ENCODE measurements at places on chromosomes 11 and 22.
A peak's percentile ranks its signal among the peaks of the same experiment; 100 is the strongest.

DNA sequence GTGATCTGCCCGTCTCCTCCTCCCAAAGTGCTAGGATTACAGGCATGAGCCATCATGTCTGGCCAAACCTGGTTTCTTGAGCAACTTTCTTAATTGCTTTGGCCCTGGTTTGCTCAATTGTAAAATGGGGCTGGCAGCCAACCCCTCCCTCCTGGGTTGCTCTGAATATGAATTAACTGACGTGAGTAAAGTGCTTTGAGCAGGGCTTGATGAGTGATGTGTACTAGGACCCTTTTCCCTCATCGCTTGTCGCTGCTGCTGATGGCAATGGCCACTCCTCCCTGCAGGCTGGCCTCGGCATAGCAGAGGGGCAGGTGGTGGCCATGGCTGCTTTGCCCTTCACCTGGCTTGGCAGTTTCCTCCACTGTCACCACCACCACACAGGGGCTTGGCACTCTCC, 41.5 kb downstream of the RNF141 start:
- DNase-seq, result no peak

GRCh38 chr11:65489035-65489705, 9.7 kb upstream of the MALAT1 start:
- DNase-seq, result no peak

- DNase-seq, result no peak
Measured at GRCh38 chr22:48874956-48875355, 952.7 kb downstream of the BRD1 start.

DNA sequence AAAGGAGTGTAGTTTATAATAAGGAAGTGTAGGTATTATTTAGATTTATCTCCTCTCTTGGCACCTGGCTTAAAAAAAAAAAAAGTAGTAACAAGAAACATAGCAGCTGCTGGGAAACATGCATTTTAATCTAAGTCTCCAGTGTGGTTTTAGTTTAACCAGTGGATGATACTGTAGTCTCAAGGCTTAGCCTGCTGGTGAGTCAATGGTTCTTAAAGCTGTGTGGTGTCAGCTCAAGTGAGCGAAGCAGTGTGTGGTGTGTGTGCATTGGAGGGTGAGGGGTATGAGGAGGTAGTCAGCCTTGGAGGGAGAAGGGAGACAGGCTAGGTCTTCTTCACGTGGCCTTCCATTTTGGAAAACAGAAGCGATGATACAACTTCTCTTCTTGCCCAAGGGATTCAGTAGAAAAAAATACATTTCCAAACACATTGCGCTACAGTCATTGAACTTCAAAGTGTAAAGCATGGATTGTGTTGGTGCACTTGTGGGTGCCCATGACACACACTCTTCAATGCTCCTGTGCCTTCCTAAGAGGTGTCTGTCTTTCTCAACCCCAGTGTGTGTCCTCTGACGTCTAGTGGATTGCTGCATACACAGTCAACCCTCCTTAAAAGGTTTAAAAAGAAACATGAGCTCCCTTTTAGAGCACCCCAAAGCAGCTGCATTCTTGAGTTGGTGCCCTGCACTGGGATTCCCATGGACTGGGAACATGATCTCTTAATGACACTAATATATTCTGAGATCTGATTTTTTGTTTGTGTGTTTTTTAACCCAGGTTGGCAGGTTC, 40.1 kb downstream of the ZBTB16 start:
- DNase-seq, result no peak

GRCh38 chr11:23569134-23569533, 708.9 kb upstream of the CCDC179 start:
- DNase-seq, result no peak

GRCh38 chr11:86440843-86441242, 66.2 kb downstream of the CCDC81 start:
- DNase-seq, result no peak

DNA sequence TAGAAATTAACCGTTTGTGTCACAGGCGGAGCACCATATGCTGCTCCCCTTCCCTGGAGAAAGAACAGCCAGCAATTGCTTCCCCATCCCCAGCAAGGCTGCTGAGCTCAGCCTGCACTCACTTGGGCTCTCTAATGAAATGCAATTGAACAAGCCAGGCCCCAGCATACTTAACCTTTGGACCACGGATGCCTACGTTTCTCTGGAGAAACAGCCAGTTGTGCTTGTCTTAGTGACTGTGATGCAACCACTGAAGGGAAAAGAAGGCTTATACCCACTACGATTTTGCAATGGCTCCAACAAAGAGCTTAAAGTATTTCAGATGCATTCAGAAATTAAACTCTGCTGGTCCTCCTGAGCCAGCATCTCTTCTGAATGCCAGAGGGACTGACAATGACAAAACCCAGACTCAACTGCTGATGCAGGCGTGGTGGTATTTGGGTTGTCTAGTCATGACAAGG, 51.3 kb upstream of the SESN3 start:
- no peak for DNase-seq

DNA sequence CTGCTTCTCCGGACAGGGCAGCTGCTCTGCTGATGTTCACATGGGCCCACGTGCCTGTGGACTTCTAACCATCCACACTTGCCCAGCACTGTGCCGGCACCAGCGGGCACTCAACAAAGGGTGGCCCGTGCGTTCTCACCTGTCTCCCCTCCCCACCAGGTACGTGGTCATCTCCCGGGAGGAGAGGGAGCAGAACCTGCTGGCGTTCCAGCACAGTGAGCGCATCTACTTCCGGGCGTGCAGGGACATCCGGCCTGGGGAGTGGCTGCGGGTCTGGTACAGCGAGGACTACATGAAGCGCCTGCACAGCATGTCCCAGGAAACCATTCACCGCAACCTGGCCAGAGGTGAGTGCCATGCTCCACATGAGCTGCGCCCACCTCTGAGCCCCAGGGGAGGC, 66.7 kb downstream of the SYT13 start:
- no peak for DNase-seq

GRCh38 chr22:40263191-40263590, 83.1 kb upstream of the ADSL start:
- no peak for DNase-seq

DNA sequence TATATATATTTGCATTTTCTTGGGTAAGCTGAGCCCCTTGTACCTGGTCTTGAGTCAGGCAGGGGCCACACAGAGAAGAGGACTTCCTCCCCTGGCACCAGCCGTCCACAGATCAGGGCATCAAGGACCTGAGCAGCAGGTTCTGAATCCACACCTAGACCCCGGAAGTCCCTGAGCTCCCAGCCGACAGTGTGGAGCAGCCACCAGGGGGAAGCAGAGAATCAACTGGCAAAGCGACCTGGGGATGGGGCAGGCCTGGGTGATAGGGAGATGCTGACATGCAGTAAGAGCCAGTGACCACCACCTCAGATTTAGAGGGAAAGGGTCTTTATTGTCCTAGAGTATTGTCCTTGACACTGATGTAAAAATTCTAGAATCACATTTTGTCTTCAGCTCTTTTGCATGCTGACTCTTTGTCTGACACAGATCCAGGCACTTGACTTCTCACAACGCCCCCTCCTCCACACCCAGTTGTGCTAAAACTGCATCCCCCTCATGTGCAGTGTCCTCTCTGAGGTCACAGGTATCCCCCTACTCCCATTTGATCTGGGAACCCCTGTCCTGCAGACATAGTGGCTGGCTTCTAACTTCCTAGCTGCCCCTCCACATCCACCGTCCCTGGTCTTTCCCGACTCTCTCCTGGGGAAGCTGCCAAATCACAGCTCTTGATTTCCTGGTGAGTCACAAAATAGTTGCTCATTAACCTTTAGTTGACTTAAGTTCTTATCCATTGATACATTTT, 109.3 kb downstream of the GGTLC2 start:
- peak; percentile 39 for DNase-seq

GRCh38 chr11:111715142-111715816, 50.9 kb downstream of the PPP2R1B start:
- DNase-seq, result no peak

DNA sequence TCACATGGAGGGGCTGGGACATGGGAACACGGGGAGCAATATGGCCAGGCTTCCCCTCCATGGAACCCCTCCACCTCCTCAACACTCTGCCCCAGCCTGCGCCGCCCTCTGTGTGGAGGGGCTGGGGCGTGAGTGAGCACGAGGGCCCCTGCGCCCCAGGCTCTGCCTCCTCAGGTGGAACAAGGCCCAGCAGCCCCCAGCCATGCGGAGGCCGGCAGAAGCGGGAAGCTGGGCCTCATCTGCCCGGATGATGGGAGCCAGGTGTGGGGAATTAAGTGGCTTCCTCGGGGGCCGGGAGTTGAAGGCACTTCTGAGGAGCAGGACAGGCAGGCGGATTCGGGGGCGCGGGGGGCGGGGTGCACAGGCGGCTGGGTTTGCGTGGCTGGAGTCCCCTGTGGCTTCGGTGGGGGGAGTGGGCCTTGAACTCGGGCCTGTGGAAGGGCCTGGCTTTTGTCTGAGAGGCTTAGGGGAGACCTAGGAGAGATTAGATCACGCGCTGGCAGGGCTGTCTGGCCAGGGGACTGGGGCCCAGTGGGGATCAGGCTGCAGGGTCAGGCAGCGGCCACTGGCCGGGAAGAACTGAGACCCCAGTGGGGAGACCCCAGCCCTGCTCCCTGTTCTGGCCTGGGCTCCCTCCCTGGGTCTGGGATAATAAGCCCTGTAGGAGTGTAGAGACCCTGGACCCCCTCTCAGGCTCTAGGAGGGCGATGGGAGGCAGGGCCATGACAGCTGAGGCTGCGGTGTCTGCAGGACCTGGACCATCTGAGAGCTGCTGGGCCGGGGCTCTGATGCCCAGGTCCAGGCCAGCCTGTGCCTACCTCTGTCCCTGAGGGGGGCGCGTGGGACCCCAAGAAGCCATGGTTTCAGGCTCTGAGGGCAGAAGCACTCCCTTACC, 13.3 kb downstream of the PRR33 start:
- DNase-seq, result no peak

- no peak for DNase-seq
Measured at GRCh38 chr11:64094463-64095260, 58.9 kb downstream of the FLRT1 start.
